Stimulated activated effector memory CD8-positive, alpha-beta T cell treated with anti-CD3 and anti-CD28 coated beads, Interleukin-12 subunit alpha, Interleukin-12 subunit beta, amount 100 ng/mL, for 72 hours (primary cell): ENCODE measurements at places on chromosomes 7 and 10.

- no peak for DNase-seq
Observed at GRCh38 chr7:727806-728460, 852 bp upstream of the PRKAR1B start.

DNA sequence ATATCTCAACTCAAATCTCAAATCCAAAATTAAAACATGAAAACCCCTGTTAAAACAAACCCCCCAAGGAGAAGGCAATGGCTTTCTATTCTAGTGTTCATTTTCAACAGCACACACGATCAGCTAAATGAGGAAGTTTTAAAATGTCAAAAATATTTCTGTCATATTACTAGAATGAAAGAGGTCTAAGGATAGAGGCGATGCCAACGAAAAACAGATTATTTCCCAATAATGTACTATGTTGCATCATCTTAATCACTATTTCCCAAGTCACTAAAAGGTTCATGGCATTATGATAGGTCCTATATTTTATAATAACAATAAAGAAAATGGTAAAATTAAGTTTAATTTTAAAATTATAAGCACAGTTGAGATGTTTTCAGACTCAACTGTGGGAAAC lies 10.1 kb downstream of the CNOT4 start:
- DNase-seq = no peak

DNA sequence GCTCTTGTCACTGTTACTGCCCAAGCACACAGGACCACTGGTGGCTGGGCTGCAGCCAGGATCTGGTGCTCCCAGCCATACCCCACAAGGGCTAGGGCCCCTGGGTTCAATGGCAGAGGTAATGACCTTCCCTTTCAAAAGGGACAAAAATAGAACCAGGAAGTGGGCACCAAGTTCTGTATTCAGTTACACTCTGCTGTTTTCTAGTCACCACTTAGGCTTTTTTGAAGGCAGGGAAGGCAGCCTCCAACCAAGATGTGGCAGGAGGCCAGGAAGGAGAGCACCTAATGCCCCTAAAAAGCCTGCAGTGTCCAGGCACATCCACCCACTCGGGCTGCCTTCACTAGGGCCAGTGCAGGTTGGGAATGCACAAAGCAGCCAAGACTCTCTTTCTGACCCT lies 47.8 kb downstream of the NOD1 start:
- DNase-seq = no peak

DNA sequence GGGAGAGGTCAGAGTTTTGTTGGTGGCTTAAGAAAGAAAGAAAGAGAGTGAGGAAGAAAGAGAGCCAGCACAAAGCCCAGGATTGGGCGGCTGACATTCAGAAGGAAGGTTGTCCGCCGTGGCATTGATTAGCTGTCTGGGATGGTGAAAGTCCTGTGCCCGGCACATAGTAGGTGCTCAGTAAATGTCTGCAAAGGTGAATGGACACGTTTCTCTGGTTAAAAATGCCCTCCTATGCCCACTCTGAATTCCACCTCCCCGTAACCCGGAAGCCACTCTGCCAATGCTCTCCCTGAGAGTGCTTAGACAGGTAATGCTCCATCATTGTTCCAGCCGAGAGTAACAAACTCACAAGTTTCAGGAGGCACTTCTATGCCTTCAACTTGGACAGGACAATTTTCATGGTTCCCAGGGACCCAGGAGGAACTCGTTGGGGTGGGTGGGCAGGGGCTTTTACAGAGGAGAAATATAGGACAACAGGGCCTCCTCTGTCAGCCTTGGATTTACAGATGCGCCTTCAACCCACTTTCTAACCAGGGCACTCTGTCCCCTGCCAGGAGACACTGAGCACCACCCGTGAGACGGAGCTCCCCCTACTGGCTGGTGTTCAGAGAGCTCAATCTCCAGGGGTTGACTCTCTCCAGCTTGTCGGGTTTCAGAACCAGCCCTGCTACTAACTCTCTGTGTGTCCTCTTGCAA lies 411.5 kb upstream of the ZMIZ1 start:
- DNase-seq = peak; percentile 55

DNA sequence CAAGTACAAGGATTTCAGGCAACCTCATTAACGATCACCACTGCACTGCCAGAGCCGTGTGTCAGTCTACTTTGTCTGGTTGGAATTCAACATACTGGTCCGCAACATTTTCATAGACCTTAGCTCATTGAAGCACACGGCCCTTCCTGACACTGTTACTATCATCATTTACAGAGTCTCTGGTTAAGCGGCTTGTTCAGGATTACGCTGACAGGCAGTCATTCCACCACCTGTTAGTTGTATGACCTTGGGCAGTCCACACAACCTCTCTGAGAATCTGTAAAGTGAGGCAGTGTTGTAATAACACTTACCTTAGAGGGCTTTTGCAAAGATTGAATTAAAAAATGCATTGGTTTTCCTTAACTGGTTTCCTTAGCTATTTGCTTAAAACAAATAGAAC lies 112.6 kb downstream of the AOAH start:
- no peak for DNase-seq

- DNase-seq = no peak
Observed at GRCh38 chr7:28003408-28003807, 177.2 kb downstream of the JAZF1 start.

DNA sequence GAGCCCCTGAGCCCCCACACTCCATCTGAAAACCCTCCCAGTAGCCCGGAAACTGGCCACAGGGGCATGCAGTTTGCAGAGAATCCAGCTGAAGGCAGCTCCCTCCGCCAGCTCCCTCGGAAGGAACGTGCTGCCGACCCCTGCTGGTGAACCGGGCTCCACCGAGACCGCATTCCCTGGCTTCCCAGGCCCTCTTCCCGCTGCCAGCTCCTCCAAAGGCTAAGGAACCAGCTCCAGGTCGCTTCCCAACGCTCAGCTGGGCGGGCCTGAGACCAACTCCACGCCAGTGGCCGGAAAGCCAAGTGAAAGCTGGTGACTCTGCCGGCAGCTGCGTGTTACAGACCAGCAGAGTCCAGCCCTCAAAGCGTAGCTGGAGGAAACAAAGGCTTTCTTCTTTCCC lies 35.8 kb downstream of the GPER1 start:
- DNase-seq = no peak

GRCh38 chr7:10756981-10757380 lies 216.7 kb upstream of the PHF14 start:
- no peak for DNase-seq

DNA sequence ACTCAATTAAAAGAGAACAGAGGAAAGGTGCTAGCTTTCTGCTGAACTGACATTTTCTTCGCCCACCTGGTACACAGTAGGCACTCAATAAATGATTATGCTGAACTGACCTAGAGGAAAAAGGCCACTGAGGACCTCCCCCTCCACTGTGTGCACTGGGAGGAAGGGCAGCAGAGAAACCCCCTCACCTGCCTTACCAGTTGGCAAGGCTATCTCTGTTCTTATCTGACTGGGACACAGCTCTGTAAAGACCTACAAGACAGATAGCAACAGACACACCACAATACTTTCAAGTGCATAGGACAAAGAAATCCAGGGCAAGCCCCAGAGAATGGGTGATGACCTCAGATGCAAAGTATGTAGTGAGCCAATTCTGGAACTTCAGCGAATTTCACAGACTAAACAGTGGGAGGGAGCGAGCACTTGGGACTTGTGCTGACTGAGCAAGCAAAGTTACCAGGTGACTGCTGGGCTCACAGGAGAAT lies 30.4 kb downstream of the PDLIM1 start:
- no peak for DNase-seq

- DNase-seq = no peak
Observed at GRCh38 chr7:50822110-50822509, 39.4 kb upstream of the GRB10 start.

- no peak for DNase-seq
Observed at GRCh38 chr10:64508029-64508661, 986.9 kb downstream of the REEP3 start.

DNA sequence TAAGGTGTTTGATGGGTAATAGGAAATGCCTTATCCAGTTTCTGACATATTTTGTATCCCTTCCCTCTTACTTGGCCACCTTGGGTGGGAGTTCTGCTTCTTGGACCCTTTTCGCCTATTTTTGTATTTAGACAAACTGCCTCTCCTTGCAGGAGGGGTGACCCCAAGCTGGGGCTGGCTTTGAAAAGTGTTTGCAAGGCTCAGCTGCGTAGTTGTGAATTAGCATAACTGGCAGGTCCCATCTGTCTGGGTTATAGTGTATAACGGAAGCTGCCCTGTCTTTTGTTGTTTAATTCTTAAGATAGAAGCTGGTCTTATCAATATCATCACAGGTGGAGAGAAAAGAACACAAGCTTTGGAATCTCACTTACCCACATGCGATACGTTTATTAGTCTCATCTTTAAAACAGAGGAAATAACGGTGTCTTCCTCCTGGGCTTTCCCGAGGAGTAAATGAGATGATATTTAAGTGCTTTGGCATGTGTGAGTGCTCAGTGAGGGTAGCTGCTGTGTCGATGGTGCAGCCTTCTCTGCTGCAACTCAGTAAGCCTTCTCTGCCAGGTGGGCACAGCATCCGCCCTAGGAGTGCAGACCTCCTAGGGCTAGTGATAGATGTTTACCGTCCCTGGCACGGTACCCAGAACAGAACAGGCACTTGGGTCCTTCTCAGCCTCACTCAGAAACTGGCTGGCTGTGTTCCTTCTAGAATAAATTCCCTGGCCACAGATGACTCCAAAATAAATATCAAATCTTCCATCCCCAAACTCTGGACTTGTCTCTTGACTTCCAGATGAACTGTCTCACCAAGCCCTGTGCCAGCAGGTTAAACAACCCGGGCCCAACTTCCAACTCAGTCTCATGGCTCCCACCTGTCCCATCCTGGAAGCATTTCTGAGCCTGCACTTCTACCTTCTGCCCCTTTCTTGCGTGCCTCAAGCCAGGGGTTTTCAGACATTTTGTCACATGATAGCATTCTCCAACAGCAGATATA lies 227.3 kb downstream of the GFRA1 start:
- no peak for DNase-seq

DNA sequence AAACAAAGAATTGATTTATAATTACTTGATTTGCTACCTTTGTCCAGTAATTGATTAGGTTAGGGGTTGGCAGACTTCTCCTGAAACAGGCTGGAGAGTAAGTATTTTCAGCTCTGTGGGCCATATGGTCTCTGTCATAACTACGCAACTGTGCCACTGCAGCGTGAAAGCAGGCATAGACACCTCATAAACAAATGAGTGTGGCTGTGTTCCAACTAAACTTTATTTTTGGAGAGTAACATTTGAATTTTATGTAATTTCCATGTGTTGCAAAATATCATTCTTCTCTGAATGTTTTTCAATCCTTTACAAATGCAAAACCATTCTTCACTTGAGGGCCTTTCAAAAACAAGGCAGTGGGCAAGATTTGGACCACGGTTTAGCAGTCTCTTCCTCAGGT lies 76.9 kb downstream of the GALNT17 start:
- DNase-seq = no peak

- no peak for DNase-seq
Observed at GRCh38 chr7:39922580-39922979, 27.5 kb upstream of the CDK13 start.

DNA sequence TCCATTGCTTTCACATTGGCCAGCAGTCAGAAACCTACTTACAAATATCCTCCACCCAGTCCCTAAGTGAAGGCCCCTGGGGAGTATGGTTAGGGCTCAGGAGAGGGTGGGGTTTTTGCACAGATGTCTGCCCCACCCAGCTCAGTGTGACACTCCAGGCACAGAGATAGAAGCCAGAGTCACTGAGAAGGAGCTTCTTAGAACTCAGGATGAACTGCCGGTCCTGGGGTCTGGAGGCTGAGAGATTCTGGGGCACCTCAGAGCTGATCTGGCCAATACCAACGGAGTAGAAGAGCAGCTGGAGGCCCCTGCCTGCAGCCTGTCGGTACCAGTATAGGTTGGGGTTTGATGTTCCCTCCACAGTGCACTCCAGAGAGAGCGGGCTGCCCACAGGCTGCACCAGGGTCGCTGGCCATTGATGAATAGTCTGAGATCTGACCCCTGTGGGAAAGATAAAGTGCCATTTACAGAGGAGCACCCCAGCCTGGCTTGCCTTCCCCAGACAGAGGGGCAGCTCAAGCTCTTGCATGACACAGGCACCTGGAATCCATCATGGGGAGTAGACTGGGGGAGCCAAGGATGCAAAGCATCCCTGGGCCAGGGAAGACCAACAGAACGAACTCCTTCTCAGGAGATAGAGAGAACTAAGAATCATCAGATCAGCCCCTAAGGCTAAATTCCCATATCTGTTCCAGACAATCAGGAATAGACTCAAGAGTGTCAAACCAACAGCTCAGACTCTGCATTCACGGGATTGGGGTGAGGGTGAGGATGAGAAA lies 41.9 kb downstream of the PRSS2 start:
- no peak for DNase-seq

DNA sequence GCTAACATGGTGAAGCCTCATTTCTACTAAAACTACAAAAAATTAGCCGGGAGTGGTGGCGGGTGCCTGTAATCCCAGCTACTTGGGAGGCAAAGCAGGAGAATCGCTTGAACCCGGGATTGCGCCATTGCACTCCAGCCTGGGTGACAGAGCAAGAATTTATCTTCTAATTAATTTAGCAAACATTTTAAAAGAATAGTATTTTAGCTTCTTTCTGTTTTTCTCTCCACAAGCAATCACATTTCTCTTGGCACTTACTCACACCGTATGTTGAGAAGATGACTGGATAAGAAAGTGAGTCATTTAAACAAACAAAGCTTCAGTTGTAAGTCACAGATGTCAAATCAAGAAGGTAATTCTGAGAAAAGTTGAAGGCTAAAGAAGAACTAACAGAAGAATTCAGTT lies 264.0 kb downstream of the ARL4A start:
- DNase-seq = no peak

DNA sequence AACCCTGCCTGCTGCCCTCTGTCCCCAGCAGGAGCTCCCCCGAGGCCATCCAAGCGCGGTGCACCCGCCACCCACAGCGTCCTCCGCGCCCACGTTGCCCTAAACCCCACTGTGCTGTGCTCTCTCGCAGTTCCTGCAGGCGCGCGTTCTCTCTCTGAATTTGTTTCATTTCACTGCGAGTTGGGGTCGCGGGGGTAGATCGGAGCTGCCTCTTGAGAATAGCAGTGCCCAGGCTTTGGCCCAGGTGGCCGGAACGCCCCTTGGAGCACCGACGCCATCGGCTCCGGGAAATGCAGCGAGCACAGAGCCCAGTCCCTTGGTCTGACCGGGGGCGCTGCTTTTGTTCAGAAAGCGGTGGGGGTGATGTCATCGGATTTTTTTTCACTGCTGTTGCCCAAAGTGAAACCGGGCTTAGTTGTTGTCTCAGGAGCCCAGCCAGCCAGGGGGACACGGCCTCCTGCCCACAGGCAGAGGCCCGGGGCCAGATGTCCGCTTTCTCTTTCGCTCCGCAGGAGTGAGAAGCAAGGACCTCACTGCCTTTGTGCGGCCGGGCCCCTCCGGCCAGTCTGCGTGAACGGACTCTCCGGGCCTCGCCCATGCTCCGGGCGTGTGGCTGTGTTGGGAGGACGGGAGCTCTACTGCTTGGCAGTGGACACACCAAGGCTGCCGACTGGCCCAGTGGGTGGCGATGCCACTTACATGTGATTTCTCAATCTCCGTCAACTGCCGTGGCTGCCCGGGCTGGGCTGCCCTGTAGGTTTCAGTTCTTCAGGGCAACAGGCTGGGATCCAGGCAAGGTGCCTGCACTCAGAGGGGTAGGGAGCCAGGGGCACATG lies 43.1 kb downstream of the FOXK1 start:
- peak; percentile 28 for DNase-seq

GRCh38 chr7:94003446-94004023 lies 620 bp downstream of the BET1 start:
- DNase-seq = no peak
